ENCODE measurements at places on chromosomes 7 and 10. TPM values are rescaled to one million over a fixed set of nuclear protein-coding genes. Genes with fewer than 3 reads are reported as not detected.

The EN2 gene
- total RNA-seq: not detected

The KLLN gene
- 0.47 TPM for total RNA-seq

The KCP gene
- total RNA-seq: 0.17 TPM

DNA sequence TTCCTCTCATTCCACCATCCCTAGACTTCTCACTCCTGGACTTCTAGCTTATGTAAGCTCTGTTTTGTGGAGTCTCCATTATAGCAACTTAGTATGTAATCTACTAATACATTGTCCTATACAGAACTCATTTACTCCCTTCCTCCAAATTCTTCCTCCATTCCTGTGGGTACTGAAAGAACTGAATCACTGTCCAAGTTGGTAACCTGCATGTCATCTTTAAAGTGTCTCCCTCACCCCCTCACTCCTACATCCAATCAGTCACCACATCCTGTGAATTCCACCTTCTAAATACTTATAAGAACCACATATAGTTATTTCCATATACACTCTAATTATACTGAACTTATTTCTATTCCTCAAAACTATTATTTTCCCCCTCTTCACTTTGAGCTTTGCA, 20.3 kb downstream of the AASS start:
- no peak for DNase-seq

DNA sequence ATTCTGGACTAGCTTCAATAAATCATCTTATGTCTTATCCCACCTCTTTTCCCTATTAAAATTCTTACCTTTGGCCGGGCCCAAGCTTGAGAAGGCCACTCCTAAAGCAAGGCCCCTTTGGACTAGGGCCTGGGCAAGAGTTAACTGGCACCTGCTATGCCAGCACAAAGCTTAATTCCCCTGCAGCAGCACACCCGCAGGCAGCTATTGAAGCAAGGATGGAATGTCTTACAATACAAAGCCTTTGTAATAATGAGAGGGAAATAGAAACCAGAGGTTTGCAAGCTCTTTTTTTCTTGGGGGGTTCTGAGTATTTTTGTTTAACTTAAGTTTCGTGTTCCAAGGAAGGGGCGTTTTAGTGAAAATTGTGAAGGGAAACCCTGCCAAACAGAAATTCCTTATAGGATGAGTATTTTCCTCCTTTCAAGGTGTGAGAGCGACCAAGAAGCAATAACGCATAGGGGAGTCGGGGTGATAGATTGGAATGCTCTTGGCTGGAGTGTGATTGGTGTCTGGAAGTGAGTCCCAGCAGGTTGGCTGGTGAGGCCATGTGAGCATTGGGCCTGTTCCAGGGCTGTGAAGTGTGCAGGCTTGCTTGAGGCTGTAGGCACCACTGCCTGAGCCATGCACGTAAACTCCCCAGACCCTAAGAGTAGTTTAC, 148.5 kb downstream of the KIAA1217 start:
- no peak for DNase-seq

GRCh38 chr7:92485974-92486373, 8.2 kb upstream of the ERVW-1 start:
- no peak for DNase-seq

DNA sequence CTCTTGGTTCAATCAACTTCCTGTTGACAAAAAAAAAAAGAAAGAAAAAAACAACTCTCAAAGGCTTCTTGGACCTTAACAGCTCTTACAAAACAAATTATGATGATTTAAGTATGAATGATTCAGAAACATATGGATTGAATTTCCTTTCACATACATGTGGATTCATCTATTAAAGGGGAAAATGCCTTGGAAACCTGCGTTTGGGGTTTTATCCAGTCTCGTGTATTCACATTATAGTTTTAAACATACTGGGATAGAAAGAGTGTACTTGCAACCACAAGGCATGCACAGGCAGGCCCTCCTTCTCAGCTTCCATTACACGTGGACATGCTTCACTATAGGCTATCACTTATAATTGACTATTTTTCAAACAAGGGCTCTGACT, 286.7 kb downstream of the INHBA start:
- no peak for DNase-seq

- no peak for DNase-seq
Observed at GRCh38 chr10:2920637-2921036, 146.7 kb upstream of the PFKP start.

DNA sequence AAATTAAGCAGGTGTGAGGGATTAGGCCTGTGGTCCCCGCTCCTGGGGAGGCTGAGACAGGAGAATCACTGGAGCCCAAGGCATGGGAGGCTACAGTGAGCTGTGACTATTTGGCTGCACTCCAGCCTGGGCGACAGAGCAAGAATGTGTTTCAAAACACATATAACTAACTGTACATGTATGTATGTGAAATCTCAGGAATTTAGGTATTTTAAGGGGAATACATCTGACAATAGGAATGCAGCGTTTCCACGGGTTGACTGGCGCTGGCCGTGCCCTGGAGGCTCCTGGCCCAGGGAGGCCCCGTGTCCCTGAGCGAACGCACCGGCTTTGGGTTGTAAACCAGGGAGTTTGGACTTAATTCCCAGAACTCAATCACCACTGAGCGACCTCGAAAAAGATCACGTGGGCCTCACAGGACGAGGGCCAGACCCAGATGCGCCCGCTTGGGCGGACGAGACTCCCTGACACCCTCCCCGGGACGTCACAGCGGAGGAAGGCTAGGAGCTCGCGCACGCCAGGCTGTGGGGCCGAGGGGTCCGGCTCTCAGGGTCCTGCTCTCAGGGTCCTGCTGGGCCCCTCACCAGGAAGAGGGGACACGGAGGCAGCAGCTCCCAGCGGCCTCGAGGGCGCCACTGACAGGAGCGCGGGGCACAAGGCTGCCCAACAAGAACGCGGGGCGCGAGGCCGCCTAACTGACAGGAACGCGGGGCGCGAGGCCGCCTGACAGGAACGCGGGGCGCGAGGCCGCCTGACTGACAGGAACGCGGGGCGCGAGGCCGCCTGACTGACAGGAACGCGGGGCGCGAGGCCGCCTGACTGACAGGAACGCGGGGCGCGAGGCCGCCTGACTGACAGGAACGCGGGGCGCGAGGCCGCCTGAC, 18.4 kb downstream of the PTPRN2 start:
- DNase-seq: no peak

DNA sequence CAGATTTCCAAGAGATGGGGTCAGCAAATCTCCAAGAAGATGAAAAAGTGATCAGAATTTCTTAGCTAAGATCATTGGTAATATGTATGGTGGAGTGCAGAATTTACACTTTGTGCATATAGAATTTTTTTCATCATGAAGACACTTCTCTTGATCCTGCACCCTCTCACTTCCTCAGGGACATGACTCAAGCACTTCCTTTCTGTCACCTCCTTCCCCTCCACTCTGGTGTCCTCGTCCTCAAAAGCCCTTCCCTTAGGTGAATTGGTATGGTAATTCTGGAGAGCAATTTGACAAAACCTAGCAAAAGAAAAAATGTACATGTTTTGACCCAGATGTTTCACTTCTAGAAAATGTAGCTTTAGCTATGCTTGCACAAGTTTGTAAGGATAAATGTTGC, 18.1 kb downstream of the CALN1 start:
- DNase-seq: no peak

GRCh38 chr10:87844837-87845623, 18.3 kb downstream of the KLLN start:
- DNase-seq: peak; percentile 58

GRCh38 chr7:148144827-148145226, 445.7 kb upstream of the C7orf33 start:
- no peak for DNase-seq

GRCh38 chr10:1394155-1394912, 338.1 kb downstream of the WDR37 start:
- no peak for DNase-seq

Data from dermis blood vessel endothelial cell (primary cell).